ENCODE measurements at places on chromosomes 4 and X. TPM values are rescaled to one million over a fixed set of nuclear protein-coding genes. Genes with fewer than 3 reads are reported as not detected.
A peak's percentile ranks its signal among the peaks of the same experiment; 100 is the strongest.

- H3K4me1 ChIP-seq = no peaks in the 10 kb centered on the region
- peak; percentile 61 for DNase-seq
- peak overlapping the region; percentile 99 for H3K27ac ChIP-seq
- H3K36me3 ChIP-seq = no peaks in the 10 kb centered on the region
- no peaks in the 10 kb centered on the region for H3K27me3 ChIP-seq
Observed at GRCh38 chr4:57110640-57111511, 691 bp upstream of the IGFBP7 start.

- no peaks in the 10 kb centered on the region for H3K36me3 ChIP-seq
- no peaks in the 10 kb centered on the region for H3K27me3 ChIP-seq
- no peak for DNase-seq
Observed at GRCh38 chr4:153529646-153530045, 63.5 kb downstream of the TMEM131L start.

DNA sequence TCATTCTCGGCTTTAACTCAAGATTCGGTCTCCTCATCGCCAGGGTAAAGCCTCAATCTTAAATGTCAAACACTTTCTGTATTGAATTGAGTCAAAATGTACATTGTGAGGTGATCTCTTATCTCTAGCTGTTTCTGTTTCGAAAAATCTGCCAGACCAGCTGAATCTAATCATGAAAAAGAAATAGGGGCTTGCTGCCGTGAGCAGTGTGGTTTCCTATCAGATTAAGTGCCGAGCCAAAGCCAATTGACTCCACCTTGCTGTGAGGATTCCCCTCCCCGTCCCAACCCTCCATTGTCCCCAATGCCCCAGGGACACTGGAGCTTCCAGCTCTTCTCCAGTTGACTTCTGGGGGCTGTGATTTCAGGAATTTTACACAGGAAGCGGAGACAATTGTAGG lies 12.5 kb upstream of the CRLF2 start:
- H3K27me3 ChIP-seq = no peaks in the 10 kb centered on the region
- no peak overlapping the region for H3K27ac ChIP-seq
- no peaks in the 10 kb centered on the region for H3K4me1 ChIP-seq
- DNase-seq = no peak
- H3K36me3 ChIP-seq = no peaks in the 10 kb centered on the region

GRCh38 chr4:16457944-16458343 lies 231.7 kb upstream of the TAPT1 start:
- H3K27ac ChIP-seq = no peak overlapping the region
- no peak for DNase-seq
- H3K27me3 ChIP-seq = no peaks in the 10 kb centered on the region
- H3K4me1 ChIP-seq = no peaks in the 10 kb centered on the region

DNA sequence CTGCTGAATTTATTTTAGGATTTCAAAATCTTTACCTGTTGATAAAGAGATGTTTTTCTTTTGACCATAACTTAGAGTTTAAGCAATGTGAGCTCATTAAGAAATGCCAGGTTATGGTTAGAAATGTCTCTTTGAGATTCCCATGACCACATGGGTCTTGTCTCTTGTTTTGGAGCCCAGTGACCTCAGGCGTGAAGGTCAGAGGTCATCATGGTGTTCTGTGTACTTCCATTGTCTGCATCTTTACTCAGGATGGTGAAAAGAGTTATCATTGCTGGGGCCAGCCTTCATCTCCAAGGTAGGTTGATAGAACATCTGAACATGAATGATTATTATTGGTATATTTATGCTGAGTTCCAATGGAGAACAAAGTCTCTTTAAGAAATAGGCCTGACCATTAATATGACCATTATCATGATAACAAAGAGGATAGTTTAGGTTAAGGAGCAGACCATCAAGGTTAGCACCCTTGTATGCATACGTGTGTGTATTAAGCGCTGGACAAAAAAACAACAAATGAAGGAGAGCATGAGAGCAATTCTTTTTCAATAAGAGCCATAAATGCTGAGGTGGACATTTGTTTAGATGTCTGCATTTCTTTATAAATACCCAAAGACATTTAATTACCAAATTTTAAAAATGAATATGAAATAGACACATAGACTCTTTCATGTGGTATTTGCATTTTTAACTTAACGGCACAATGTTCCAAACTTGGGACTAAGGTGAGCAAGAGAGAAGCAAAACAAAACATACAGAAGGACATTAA lies 120.6 kb upstream of the PAQR3 start:
- H3K27ac ChIP-seq = no peak overlapping the region
- H3K36me3 ChIP-seq = no peaks in the 10 kb centered on the region
- no peaks in the 10 kb centered on the region for H3K27me3 ChIP-seq
- no peaks in the 10 kb centered on the region for H3K4me1 ChIP-seq
- no peak overlapping the region for H3K4me3 ChIP-seq

DNA sequence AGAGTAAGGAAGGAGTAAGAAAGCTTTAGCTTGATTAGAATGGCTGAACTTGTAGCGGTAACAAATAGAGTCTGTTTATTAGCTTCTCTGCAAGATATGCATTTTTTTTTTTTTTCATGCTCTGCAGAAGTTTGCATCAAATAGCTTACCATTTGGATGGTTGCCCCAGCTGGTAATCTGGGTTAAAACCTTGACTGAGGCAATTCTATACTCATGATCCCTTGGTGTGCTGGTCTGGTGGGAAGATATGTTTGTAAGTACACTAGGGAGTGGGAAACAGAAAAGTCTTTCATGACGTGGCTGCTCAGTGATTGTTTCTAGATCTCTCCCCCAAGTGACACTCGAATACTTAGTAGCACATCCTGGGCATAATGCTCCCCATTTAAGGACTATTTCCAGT lies 32.1 kb downstream of the SEPTIN11 start:
- H3K27me3 ChIP-seq = no peaks in the 10 kb centered on the region
- peak overlapping the region; percentile 67 for H3K27ac ChIP-seq
- no peaks in the 10 kb centered on the region for H3K4me1 ChIP-seq
- DNase-seq = no peak

GRCh38 chr4:100483796-100484195 lies 34.0 kb downstream of the EMCN start:
- no peaks in the 10 kb centered on the region for H3K36me3 ChIP-seq
- H3K4me1 ChIP-seq = no peaks in the 10 kb centered on the region
- no peak for DNase-seq
- no peak overlapping the region for H3K4me3 ChIP-seq
- no peaks in the 10 kb centered on the region for H3K27me3 ChIP-seq

GRCh38 chr4:1112174-1112820 lies 1.1 kb downstream of the RNF212 start:
- H3K4me1 ChIP-seq = no peaks in the 10 kb centered on the region
- H3K27me3 ChIP-seq = no peaks in the 10 kb centered on the region
- H3K36me3 ChIP-seq = no peaks in the 10 kb centered on the region

DNA sequence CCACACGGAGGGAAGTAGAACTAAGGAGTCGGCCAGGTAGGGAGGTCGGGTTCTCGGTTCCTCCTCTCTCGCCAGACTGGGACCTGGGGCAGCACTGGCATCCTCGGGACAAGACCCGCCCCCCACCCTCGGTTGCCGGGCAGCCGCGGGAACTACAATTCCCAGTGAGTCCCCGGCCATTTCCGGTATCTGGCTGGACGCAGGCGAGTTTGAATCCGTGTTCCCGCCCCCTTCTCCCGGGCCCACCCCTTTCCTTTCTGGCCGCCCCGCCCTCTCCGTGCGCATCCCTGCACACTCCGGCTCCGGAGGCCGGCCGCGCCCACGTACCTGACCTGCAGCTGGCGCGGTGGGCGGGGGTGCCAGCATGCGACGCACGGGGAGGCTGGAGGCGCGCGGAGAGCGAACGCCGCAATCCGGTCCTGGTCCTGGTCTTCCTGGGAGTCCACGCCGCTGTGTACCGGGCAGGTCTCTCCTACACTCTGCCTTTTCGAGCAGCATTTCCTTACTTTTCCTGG lies 10.2 kb upstream of the DLG3 start:
- peak; percentile 85 for DNase-seq
- no peaks in the 10 kb centered on the region for H3K36me3 ChIP-seq
- H3K4me1 ChIP-seq = no peaks in the 10 kb centered on the region
- no peaks in the 10 kb centered on the region for H3K27me3 ChIP-seq
- peak overlapping the region; percentile 70 for H3K27ac ChIP-seq
- H3K4me3 ChIP-seq = peak overlapping the region; percentile 38

DNA sequence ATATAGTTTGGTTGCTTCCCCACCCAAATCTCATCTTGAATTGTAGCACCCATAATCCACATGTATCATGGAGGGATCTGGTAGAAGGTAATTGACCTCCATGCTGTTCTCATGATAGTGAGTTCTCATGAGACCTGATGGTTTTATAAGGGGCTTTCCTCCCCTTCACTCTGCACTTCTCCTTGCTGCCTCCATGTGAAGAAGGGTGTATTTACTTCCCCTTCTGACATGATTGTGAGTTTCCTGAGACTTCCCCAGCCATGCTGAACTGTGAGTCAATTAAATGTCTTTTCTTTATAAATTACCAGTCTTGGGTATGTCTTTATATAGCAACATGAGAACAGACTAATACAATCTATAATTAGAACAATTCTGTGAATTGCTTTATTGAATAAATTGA lies 11.9 kb upstream of the DCAF4L1 start:
- H3K4me3 ChIP-seq = no peak overlapping the region
- no peaks in the 10 kb centered on the region for H3K36me3 ChIP-seq
- no peaks in the 10 kb centered on the region for H3K4me1 ChIP-seq

DNA sequence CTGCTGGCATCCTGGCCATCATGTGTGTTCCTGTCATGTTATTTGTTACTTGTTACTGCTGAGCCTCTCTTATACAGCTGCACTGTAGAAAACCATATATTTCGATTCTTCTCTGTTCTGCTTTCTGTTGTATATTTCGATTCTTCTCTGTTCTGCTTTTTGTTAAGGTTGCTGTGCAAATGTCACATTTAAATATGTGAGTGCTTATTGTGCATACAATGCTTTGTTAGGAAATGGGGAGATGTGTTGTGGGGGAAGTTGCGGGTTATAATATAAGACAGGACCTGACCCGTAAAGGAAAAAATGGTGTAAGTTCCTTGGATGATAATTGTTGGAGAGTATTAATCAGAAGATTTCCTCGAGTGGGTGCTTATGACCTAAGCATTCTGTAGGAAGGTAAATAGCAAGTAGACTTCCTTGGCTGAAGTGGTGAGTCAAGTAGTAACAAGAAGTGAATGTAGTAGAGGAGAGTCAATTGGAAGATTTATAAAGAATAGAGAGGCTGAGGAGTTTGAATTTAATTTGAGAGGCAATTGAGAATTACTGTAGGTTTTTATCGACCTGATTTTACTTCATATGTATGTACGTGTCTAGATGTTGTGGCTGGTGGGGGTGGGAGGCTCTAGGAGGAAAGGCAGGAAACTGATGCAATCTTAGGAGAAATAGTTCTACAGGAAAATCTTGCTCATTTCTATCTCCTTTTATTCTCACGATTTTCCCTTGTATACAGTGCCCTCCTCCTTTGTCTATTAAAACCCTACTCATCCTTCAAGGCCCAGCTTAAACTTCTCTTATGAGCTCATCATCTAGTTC lies 8.5 kb downstream of the OGT start:
- no peaks in the 10 kb centered on the region for H3K27me3 ChIP-seq
- no peak for DNase-seq
- H3K4me3 ChIP-seq = no peak overlapping the region
- H3K4me1 ChIP-seq = peaks cover 4% of the 10 kb centered on the region
- H3K36me3 ChIP-seq = no peaks in the 10 kb centered on the region

DNA sequence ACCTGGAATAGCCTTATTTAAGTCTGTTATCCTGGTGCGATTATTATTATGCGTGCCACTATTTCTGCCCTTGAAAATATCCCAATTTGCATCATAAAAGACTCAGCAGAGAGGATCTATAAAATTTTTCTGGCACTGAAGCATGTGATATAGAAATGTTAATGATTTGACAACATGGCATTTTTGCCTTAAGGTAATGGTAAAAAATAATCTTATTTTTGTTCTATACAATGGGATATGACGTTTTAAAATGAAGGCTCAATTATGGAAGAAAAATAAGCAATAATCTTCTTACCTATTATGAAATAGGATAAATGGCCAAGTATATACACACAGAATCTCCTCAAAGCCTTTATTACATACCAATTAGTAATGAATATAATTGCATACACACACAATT lies 113.5 kb downstream of the PDGFC start:
- H3K27me3 ChIP-seq = no peaks in the 10 kb centered on the region
- H3K4me3 ChIP-seq = no peak overlapping the region
- no peaks in the 10 kb centered on the region for H3K36me3 ChIP-seq
- no peak for DNase-seq

DNA sequence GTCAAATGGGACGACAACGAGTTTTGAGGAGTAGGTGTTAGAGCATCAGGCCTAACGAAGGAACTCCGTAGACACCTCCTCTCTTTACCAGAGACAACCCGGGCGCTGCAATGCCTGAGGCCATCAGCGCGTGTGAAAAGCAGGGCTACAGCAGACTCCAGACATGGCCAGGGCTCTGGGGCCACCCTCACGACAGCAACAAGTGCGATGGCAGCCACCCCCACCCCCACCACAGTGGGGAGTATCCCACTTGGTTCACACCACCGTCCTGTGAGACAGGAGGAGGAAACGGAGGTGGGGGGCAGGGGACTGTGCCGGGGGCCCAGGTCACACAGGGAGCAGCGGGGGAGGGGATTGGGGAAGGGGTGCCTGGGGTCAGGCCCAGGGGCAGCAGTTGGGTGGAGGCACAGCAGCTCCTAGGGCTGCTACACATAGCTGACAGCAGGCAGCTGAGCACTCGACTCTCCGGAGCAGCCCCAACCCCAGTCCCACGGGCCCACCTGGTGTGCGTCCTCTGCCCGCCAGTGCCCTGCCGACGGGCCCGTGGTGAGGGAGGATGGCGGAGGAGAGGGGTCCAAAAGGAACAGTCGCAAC lies 8.5 kb downstream of the LRPAP1 start:
- no peaks in the 10 kb centered on the region for H3K4me1 ChIP-seq
- no peak overlapping the region for H3K27ac ChIP-seq
- H3K36me3 ChIP-seq = no peaks in the 10 kb centered on the region
- no peak overlapping the region for H3K4me3 ChIP-seq
- H3K27me3 ChIP-seq = no peaks in the 10 kb centered on the region

DNA sequence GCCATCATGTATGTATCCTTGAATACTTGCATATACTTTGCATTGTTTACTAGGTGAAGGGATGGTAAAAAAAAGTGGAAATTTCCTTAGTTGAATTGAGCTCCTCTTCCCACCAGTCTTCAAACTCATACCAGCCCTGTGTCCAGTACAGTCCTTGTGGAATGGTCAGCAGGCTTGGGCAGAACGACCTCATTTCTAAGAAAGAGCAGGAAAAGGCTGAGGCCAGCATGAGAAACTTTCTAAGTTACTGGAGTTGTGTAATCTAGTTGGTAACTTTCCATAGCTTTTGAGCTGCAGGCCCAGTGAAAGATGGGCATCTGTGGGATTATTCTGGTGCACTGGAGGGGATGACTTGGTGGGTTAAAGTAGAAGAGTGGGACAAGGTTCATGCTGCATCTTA lies 87.6 kb downstream of the DCUN1D4 start:
- no peak overlapping the region for H3K27ac ChIP-seq
- no peak overlapping the region for H3K4me3 ChIP-seq
- no peaks in the 10 kb centered on the region for H3K27me3 ChIP-seq
- no peaks in the 10 kb centered on the region for H3K36me3 ChIP-seq
- no peak for DNase-seq

RASSF6 gene
- total RNA-seq = 0.06 TPM

PABPC4L gene
- total RNA-seq = 0.26 TPM

CTAG1B gene
- total RNA-seq = not detected

STARD8 gene
- 21.3 TPM for total RNA-seq

CPE gene
- 116 TPM for total RNA-seq

SH3D19 gene
- total RNA-seq = 172 TPM

TEX11 gene
- not detected for total RNA-seq

All from uterus (tissue), 4 donors.